ENCODE measurements at places on chromosomes 1 and 21.

- DNase-seq = no peak
Measured at GRCh38 chr1:198171667-198172540, 15.1 kb downstream of the NEK7 start.

DNA sequence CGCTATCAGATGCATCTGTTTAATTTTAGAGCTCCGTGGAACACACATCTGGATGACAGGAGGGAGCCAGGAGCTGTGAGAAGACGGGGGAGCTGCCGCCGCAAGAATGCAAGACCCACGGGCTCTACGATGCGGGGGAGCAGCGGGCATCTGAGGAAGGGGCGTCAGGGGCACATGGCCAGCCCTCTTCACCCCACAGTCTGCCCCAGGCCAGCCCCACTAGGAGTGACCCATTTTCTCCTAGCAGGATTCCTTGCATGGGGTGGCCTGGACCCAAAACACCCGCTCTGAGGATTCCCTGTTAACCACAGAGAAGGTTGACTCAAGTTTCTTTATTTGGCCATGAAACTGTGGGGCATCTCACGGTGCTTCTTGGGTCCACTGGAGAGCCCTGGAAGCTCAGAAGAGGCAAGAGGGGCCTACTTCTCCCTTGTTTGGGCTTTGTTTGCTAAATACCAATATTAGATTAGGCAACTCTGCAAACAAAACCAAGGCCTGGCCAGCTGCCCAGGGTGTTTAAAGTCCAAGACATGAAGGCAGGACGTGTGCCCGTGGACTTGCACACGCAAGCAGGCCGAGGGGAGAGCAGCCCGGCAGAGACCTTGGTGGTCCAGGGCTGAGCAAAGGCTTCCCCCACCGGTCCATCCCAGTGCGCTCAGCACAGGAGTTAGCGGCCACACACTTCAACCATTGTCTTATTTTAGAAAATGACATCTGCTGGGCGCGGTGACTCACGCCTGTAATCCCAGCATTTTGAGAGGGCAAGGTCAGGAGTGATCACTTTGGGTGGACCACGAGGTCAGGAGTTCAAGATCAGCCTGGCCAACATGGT lies 89.8 kb downstream of the DHRS3 start:
- DNase-seq = peak; percentile 34

DNA sequence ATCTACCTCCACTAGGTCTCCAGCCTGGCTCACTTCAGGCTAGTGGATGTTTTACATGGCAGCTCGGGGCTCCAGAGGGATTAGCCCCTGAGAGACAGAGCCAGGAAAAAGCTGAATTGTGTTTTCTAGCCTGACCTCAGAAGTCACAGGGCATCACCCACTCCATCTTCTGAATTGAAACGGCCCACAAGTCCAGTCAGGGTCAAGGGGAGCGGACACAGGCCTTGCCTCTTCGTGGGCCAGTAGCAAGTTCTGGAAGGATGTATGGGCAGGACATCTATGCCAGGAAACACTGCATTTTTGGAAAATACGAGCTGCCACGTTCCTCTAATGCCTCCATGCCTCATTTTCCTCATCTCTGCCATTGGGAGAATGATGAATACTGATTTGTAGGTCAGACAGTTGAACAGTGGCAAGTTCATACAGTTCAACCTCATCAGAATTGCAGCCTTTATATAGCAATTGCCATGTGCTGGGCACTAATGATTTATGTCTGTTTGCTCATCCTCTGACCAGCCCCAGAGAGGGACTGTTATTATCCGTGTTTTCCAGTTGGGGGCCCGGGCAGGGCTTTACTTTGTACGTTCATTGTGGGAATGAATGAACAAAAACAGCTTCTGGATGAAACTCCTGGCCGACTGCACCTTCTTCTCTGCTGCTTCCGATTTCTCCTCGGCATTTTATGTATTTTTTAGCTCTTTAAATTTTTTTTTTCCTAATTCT lies 23.2 kb upstream of the PCBP3 start:
- DNase-seq = no peak

- no peak for DNase-seq
Measured at GRCh38 chr1:159175571-159175970, 4.2 kb downstream of the CADM3 start.

DNA sequence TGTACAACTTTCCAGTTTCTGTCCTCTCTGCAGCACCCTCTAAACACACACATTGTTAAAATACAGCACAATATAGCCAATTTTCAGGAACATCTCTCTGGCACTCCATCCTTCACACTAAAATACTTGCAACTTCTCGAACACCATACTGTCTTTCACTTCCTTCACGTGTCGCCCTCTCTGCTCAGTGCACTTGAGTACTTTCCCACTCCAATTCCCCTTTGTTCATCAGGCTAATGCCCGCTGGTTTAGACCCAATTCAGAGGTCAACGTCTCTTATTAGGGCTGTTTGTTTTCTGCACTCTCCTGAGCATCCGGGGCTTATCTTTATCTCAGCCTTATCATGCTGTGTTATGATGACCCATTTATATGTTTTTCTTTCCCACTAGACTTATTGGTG lies 238.2 kb upstream of the SGIP1 start:
- DNase-seq = no peak

GRCh38 chr1:172742599-172743500 lies 83.9 kb downstream of the FASLG start:
- DNase-seq = peak; percentile 52

GRCh38 chr1:79052829-79053449 lies 46.4 kb upstream of the ADGRL4 start:
- DNase-seq = no peak

All from NCI-H1092 treated with DMSO at 0.1 percent for 48 hours (cell line).